Stimulated activated CD8-positive, alpha-beta memory T cell treated with anti-CD3 and anti-CD28 coated beads, Interleukin-12 subunit alpha, Interleukin-12 subunit beta, amount 100 ng/mL, for 4 hours (primary cell): ENCODE measurements at places on chromosomes 1 and 21.

DNA sequence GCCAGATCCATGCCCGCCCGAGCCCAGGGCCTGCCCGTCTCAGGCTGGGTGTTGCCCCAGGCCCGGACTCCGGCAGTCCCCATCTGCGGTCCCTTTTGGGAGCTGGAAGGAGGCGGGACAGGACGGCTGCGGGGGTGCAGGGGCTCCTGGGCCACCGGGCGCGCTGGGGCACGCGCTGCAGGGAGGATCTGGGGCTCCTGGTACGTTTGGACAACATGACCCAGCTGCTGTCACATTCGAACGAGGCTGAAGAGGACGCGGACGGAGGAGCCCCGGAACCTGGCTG, 6.6 kb upstream of the CALML6 start:
- no peak for DNase-seq

DNA sequence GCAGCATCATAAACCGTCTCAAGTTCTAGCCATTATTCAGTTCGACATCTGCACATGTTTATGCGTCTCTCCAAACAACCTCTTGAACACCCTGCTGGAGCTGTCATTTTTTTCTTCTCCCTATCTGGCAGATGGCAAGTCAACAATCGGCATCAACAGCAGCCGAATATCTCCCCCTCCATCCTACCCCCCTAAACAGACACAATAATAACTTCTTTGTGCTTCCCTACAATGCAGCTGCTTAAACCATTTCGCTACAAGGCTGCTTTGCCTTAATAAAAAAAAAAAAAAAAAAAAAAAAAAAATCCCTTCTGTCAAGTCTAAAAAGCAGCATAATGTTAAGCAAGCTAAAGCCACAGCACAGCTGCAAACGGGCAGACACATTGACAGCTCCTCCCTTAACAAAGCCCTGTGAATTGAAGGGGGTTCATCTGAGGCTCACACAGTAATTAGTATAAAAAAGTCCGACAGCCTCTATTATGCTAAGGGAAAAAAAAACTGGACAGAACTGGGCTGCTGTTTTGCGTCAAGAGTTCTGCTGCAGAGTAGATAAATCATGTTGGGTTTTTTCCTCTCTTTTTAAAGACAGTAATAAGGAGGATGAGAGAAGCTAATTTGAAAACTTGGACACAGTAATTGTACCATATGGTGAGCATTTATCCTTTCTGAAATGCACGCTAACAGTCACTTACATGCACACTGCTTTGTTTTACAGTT, 136.4 kb downstream of the AKT3 start:
- DNase-seq: no peak

GRCh38 chr1:221234791-221235190, 355.5 kb downstream of the HLX start:
- DNase-seq: no peak

DNA sequence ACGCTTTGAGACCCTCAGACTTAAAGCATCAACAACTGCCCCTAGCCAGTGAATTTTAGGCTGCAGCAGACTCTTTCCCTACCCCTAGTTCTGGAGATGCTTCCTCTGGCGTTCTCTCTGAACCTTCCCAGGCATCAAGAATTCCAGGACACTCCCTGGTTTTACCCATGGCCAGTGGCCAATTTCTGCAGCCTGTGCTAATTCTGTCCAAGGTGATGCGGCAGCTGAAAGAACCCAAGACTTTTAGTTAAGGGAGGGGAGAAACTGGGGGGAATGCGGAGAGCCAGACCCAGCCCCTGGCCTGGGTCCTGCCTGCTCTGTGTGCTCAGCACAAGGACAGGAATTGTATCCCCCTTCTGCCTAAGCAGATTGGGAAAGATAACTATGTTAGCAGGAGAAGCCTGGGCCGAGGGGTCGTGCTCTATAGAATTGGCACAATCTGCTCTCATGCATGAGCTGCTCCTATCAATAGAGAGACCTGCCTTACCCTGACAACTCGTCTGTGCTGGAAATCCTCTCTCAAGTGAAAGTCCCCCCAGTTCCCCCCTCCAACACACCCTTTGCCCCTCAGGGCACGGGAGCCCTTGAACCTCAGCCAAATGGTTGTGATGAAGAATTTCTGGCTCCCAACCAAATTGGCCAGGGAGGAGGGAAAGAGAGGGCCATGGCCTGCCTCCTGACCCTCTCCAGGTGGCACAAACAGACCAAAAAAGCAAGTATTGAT, 5.4 kb upstream of the GJA8 start:
- DNase-seq: no peak

DNA sequence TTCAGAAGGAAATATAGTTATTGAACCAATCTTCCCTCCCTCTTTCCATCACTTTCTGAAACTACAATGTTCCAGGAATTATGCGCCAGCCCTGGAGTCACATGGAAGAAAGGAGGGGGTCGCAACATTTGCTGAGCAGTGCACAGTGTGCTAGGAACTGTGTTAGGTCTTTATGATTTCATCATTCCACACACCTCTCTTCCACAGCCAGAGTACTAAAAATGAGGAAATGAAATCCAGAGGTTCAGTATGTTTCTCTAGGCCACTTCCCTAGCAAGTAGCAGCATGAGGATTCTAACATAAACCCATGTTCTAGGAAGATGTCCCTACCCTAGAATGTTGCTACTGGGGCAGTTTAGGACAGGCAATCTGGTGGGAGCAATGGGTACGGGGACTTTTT, 158.1 kb downstream of the SLC45A1 start:
- no peak for DNase-seq

DNA sequence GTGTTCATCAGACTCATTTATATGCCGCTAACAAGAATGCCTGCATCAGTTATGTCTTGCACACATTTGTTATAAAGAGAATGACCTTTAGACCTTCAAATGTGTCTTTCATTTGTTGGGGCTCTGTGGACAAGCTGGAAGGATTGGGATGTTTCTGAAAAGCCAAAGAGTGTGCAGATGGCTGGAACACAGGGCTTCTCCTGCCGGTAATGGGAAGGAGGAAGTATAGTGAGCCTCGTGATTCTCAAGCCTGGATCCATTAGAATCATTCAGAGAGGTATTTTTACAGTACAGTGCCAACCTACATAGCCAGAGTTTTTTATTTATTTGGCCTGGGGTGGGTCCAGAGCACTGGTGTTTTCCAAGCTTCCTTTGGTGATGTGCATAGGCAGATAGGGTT, 40.6 kb upstream of the ATP1A1 start:
- DNase-seq: no peak

DNA sequence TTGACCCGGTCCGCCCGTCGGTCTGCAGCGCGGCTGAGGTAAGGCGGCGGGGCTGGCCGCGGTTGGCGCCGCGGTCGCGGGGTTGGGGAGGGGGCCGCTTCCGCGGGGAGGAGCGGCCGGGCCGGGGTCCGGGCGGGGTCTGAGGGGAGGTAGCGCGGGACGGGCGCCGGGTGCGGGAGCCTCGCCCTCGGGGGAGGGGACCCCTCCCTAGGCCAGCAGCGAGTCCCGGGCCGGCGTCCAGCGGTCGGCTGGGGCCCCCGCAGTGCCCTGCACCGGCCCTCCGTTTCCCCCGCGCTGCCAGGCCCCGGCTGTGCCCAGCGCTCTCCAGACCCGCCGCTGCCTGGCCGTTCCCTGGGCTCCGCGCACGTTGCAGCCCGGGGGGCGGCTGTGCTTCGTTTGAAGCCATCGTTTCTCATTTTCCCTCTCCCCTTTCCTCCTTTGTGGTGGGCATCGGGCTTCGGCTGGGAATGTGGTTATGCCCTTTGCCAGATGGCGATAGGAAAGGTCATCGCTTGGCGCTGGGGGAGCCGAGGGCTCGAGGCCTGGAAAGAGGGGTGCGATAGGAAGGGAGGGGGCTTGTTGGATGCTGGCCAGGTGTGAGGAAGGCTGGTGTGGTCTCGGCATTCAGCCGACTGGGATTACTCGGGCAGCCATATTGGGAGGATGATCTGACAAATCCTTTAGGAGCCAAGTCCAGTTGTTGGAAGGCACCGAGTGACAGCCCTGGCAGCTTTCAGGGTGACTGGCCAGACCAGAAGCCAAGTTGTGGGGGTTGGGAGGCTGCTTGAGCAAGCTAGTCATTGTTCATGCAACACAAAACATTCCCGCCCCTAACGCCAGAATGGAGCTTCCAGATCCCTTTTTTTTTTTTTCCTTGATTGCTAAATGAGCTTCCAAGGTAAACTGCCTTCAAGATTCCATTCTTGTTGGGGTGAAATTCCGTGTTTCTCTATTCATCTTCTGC, 753 bp downstream of the KIF1B start:
- no peak for DNase-seq

DNA sequence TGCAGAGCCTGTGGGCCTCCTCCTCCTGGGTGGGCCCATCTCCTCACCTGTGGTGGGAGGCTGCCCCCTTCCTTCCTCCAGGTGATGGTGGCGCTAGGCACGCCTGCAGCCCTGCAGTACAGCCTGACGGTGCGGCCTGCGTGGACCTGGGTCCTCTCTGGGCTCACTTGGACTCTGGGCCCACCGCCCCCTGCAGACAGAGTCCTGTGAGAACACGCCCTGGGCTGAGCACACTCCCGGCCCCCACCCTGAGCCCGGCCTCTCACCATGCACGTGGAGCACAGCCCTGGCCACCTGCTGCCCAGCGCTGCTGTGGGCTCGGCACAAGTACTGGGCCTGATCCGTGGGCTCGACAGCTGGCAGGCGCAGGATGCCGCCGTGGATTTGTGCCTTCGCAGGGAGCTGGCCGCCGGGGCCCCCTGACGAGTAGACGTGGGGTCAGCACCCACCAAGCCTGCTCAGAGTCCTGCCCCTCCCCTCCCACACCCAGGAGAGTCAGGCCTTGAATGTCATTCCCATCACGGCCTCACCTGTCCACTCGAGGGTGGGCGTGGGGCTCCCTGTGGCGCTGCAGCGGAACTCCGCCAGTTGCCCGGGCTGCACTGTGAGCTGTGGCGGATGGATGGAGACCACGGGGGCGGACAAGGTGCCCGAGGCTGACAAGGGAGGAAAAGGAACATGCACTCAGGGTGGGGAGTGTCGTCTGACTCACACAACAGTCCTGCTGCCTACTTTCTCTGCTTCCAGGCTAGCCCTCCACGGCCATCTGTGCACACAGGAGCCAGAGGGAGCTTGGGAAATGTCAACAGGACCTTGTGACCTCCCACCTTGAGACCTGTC, 43.4 kb downstream of the LDLRAD2 start:
- DNase-seq: no peak

DNA sequence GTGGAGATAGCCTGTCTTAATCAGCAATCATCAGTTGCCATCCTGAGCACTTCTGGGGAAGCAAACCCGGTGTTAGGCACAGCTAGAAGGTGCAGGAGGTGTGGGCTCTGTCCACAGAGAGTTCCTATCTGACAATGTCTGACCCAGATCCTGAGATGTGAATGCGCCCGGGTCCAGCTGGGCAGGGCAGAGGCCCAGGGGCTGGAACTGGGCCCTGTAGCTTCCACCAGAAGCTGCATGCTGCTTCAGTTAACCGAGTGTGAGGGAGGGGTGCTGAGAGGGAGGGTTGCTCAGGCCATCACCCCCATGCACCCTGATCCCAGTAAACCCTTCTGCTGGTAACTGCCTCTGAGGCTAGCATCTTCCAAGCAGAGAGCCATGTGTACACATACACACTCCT, 42.2 kb downstream of the KIF21B start:
- DNase-seq: no peak

- DNase-seq: no peak
Measured at GRCh38 chr1:205275916-205276688, 45.4 kb downstream of the NUAK2 start.

GRCh38 chr21:44653123-44653522, 1.3 kb downstream of the KRTAP12-4 start:
- no peak for DNase-seq

DNA sequence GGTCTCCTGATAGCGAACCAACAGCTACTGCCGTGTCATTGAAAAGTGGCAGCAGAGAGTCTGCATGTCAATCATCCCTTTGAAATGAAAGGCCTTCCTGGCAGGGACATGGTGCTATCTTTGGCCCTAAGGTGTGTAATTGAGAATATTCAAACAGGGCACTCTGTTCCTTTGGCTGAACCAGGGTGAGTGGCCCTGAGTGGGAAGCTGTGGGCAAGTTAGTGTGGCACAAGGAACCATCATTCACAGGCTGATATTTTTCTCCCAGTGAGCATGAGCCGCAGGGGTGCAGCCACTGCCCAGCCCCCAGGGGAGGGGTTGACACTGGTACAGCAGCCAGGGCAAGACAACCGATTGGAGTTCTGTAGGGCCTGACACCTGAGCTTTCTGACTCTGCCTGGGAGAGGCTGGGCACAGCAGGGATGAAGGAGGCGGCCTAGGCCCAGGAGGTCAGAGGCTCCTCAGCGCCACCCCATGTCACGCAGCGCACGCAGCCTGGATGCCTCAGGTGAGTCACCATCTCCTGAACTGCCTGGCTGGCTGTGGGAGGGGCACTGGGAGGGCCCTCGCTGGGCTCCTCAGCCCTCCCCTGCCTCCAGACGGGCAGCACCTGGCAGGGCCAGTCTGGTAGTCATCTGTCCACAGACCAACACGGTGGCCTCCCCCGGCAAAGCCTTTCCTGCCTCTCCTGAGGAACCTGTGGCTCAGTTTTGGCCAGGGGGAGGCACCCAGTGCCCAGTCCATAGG, 13.2 kb downstream of the QSOX1 start:
- no peak for DNase-seq

- no peak for DNase-seq
Measured at GRCh38 chr1:242402956-242403355, 121.5 kb downstream of the PLD5 start.

DNA sequence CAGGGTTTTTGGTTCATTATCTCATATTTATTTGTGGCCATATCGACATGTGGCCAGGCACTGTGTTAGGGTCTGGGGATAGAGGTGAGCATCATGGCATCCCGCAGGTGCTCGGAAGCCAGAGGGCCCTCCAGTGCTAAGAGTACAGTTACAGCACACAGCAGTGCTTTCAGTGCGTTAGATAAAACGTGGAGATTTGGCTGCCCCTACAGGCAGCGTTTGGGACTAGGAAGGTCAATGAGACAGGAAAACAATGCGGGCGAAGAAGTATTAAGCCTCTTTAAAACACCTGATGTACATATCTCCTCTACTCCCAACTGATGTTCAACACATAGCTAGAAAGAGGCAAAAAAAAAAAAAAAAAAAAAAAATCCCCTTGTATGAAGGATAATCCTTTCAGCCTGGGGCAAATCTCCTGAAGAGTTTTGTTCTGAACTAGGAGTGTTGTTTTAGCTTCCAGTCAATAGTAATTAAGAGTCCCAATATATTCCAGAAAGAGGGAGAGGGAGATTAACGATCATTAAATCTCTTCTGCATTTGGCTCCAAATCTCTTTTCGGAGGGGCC, 80.1 kb downstream of the CAPZB start:
- DNase-seq: no peak

- no peak for DNase-seq
Measured at GRCh38 chr1:14415396-14415795, 183.1 kb upstream of the KAZN start.

DNA sequence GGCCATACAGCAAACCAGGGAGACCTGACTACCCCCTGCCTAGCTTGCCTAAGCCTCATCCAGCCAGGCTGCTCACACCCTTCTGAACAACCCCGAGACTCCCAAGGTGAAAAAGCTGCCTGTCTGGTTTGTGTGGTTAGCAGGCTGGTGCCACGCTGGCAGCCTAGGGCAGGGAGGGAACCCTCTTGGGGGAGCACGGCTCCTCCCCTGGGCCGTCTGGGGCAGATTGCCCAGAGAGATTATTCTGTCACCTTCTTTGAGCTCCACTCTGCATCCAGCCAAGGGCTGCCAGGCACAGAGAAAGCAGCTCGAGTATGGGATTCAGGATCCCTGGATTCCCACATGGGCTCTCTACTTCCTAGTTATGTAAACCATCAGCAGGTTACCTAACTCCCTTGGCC, 27.5 kb upstream of the TCEA3 start:
- peak; percentile 2 for DNase-seq

- DNase-seq: no peak
Measured at GRCh38 chr1:233868461-233868860, 36.0 kb upstream of the SLC35F3 start.

GRCh38 chr1:168454211-168454815, 89.5 kb downstream of the XCL2 start:
- DNase-seq: no peak

- DNase-seq: no peak
Measured at GRCh38 chr1:213658457-213658856, 329.3 kb upstream of the PROX1 start.
